Aorta (tissue), 5 donors: ENCODE measurements at places on chromosomes 6 and 20. TPM values are rescaled to one million over a fixed set of nuclear protein-coding genes. Genes with fewer than 3 reads are reported as not detected.

The RAB23 gene
- 59.2 TPM for total RNA-seq

The KIF25 gene
- not detected for total RNA-seq

The SLC2A10 gene
- 13.9 TPM for total RNA-seq

The CTNNBL1 gene
- 42.9 TPM for total RNA-seq

The CLPSL2 gene
- not detected for total RNA-seq

The FAM210B gene
- 35.0 TPM for total RNA-seq

The GGT7 gene
- 22.3 TPM for total RNA-seq

The FERMT1 gene
- total RNA-seq = 0.39 TPM

The SPATS1 gene
- total RNA-seq = not detected

The SLC13A3 gene
- total RNA-seq = 3.7 TPM

DNA sequence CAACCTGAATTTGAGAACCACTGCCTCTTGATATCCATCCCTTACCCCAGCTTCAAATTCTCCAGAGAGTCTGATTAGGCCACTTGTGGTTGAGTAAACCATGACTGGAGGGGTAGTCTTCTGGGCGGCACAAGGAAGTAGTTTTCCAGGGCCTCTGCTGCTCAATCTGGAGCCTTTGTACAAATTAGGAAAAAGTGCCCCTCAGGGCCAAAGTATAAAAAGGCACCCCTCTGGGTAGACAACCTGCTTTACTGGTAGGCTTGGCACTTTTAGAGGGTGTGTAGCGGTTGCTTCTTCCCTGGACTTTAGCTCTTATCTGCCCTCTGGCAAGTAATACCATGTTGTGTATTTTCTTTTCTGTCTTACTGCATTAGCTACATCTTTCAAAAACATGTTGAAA lies 32.9 kb upstream of the RPL7L1 start:
- no peak for DNase-seq

DNA sequence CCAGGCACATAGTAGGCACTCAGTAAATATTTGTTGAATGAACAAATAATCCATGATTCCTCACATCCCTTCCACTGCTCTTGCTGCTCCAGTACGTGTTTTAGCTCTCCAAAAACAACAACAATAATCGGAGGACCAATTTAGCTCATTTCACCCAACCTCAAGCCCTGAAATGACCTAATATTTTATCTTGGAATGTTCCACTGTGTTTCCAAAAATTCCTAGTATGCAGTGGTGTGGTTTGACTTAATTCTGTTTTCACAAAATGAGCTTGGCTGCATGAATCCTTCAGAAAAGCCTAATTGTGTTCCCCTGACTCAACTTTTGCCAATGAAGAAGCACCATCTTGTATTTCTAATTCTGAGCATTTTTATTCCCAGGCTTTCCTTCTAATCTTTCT lies 168.0 kb upstream of the PHACTR1 start:
- no peak for DNase-seq

DNA sequence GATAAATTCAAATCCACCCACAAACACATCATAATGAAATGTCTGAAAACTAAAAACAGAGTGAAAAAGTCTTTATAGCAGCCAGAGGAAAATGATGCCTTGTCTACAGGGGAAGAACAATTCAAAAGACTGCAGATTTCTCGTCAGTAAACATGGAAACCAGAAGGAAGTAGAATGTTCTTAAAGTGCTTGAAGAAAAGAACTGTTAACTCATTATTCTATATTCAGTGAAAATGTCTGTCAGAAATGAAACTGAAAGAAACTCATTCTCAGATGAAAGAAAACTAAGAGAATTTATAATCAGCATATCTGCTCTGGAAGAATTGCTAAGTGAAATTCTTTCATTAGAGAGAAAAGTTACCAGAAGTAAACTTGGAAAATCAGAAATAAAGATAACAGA lies 416.1 kb downstream of the TBC1D32 start:
- DNase-seq = no peak

- DNase-seq = peak; percentile 70
Measured at GRCh38 chr20:24672181-24672880, 202.9 kb downstream of the SYNDIG1 start.

- DNase-seq = no peak
Measured at GRCh38 chr6:13295576-13295975, 32.8 kb downstream of the TBC1D7 start.

GRCh38 chr20:49411221-49411925 lies 71.1 kb downstream of the KCNB1 start:
- DNase-seq = no peak

- no peak for DNase-seq
Measured at GRCh38 chr6:130035211-130035610, 16.8 kb downstream of the L3MBTL3 start.

DNA sequence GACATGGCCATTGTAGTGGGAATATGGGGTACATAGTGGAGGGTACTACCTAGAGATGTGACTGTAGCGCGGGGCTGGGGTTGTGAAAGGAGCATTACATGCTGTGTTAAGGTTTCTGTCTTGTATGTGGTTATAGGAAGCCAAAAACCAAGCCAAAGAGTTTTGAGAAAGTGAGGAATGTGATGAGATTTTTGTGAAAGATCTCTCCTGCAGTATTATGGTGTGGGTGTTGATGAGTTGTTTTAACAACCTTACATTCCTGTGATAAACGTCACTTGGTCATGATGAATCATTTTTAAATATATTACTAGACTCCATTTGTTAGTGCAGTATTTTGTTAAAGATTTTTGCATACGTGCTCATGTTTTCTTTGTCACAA lies 48.9 kb downstream of the ZFAND3 start:
- no peak for DNase-seq

GRCh38 chr6:131000544-131000943 lies 62.5 kb downstream of the EPB41L2 start:
- DNase-seq = no peak

DNA sequence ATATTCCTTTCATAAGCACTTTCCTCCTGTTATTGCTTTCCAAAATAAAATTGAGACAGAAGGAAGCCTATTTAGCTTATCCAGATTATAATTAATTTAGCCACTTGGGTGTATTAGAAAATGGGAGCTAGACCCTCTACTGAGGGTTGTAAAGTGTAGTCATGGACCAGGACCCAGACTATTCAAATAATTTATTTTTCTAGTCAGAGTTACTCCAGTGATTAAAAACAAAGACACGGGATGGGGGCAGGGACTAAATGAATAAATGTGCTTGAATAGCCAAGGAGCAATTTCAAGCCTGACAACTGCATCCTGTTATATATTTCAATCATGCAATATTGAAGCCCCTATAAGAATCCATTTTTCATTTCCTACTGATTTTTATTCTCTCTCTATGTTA lies 41.6 kb downstream of the KLHL32 start:
- no peak for DNase-seq

DNA sequence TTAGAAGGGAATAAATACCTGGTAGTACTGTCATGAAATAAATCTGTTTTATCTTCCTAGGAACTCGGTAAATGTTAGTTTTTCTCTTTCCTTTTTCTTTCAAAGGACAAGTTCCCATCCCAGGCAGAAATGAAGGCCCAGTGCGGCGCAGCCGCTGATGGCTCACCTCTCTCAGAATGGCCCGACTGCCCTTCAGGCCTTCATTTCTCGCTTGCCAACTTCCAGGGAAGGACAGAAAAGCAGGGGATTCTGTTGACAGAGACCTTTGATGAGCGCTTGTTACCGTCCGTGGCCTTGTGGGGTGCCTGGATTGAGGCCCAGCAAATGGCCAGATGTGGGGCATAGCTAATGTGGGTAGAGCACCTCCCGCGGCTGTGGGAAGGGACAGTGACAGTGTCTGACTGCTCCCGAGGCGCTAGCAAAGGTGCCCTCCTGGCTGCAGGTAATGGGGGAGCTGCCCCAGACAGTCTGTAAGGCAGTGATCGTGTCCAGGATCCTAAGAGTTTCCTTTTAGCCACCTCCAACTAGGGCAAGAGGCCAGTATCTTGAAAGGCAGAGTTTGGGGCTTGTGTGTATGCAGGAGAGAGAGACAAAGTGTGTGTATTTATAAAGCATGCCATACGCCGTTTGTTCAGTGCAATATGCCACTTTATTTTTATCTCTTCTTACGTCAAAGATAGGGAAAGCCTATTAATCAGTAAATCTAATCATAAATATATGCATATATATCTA lies 354.2 kb downstream of the NRN1 start:
- DNase-seq = no peak

DNA sequence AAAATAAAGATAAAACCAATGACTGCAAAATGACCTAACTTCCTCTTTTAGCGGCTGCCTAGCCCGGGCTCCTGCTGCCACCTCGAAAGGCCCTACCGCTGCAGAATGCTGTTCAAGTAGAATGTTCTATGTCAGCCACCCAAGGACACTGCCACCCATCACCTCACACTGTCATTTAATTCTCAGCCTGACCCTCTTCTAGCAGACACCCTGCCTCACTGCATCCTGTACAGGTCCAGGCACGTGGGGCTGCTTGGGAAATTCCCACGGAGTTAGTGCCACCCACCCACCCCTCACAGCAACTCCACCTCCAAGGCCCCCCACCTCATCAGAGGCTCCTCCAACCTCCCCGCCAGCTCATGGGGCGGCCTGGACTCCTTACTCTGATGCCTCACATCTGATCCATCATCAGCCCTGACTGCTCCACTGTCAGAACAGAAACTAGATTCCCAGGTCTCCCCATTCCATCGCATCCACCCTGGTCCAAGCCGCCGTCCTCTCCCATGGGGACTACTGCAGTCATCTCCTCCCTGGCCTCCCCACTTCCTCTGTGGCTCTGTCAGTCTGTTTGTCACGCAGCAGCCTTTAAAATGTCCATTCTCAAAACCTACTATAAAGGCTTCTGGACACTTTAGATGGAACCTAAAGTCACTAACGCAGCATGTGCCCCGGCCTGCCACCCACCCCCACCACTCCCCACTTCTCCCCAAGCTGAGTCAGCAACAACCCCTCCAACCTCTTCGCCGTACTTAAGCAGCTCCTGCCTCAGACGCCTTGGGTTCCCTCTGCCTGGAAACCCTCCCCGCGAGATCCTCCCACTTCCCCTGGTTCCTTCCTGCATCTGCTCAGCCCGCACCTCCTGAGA lies 17.0 kb downstream of the NFATC2 start:
- no peak for DNase-seq

- no peak for DNase-seq
Measured at GRCh38 chr6:129267028-129267427, 384.1 kb downstream of the LAMA2 start.

- no peak for DNase-seq
Measured at GRCh38 chr6:20933057-20933788, 399.0 kb downstream of the CDKAL1 start.

GRCh38 chr6:157790548-157791160 lies 32.4 kb upstream of the SNX9 start:
- DNase-seq = no peak

GRCh38 chr6:106125925-106126435 lies 39.8 kb downstream of the PRDM1 start:
- no peak for DNase-seq

GRCh38 chr6:136161950-136162349 lies 88.2 kb downstream of the MTFR2 start:
- no peak for DNase-seq

- peak; percentile 62 for DNase-seq
Measured at GRCh38 chr6:157823528-157824370, 703 bp downstream of the SNX9 start.

DNA sequence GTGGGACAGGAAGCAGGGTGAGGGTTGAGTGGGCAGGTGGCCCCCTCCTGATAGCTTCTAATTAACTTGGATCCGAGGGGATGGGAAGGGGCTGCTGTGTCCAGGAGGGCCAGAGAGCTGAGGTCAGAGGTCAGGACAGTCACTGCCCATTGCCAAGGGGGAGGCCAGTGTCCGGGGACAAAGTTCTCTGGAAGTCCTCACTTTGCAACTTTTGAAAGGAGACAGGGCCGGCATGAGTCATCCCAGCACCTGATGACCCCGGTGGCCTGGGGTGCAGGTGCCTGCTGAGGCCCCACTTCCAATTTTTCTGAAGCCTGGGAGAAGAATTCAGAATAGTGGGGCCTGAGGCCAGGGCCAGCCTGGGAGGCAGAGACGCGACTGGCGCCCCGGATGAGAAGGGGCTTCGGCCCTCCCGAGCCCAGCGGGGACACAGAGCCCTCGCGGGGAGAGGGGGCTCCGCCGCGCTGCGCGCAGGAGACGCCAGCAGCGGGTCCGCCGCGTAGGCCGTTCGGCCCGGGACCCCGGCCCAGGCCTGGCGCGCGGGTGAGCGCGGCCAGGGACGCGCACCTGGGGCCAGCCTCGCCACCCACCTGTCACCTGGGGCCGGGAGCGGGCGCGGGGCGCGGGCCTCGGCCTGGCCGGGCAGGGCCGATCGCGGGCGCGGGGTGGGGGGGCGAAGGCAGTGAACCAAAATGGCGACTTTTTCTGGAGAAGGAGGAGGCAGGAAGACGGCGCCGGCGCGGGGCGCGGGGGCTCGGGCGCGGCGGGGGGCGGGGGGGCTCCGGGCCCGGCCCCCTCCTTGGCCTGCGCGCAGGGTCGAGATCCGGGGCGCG lies 586 bp downstream of the ZNF512B start:
- DNase-seq = peak; percentile 81

DNA sequence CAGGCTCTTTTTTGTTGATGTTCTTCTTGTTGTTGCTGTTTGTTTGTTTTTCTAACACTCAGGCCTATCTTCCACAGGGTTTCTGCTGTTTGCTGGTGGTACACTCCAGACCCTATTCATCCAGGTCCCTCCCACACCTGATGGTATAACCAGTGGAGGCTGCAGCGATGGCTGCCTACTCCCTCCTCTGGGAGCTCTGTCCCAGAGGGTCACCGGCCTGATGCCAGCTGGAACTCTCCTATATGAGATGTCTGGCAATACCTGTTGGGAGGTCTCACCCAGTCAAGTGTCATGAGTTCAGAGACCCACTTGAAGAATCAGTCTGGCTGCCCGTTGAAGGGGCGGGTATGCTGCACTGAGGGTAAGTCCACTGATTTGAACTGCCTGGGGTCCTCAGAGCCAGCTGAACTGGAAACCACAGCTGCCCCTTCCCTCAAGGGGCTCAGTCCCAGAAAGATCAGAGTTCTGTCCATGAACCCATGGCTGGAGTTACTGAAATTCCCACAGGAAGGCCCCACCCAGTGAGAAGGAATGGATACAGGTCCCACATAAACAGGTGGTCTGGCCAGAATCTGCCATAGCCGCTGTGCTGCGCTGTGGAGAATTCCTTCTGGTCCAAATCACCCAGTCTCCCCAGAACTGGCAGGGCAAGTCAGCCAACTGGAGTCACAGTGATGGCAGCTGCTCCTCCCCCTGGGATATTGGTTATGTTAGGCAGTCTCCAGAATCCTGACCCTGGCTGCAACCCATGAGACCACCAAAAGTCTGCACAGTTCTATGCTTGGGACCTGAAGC lies 664.4 kb downstream of the FRK start:
- no peak for DNase-seq

DNA sequence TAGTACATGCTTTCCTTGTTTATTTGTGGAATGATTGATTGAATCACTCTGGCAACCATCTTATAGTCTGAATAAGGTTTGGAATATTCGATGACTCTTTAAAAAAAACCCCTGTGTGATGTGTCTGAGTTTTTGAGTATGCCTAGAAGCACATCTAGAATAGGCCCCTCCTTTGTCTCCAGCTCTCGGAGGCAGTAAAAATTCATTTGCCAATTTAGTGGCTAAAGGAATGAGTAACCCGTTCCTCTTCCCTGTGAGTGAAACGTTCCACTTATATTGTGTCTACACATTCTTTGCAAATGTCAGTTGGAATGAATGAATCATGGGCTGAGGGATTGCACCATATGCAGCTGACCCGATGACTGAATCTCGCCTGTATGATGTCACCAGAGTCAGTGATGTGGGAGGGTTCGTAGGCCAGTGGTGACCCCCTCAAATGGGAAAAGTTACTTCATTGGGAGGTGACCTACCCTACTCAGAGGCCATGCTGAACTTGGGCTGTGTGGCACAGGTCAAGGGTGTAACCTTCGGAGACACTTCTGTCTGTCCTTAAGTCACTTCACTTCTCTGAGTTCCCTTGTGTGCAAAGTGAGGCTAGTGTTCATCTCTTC lies 21.6 kb downstream of the MOCS3 start:
- DNase-seq = peak; percentile 45

- no peak for DNase-seq
Measured at GRCh38 chr6:41596096-41596685, 42.1 kb upstream of the MDFI start.
